ENCODE measurements at places on chromosomes 2 and 18. TPM values are rescaled to one million over a fixed set of nuclear protein-coding genes. Genes with fewer than 3 reads are reported as not detected.

Gene ANKRD29
- total RNA-seq: not detected

Gene CPS1
- 0.18 TPM for total RNA-seq

Gene MAP3K19
- not detected for total RNA-seq

Gene EEF1B2
- total RNA-seq: 711 TPM

Gene MYCN
- not detected for total RNA-seq

Gene LCLAT1
- 46.2 TPM for total RNA-seq

Gene NTSR2
- total RNA-seq: not detected

Gene SMPD4
- 92.3 TPM for total RNA-seq
